ENCODE measurements at places on chromosomes 3 and 15.

GRCh38 chr3:9045371-9045770, 82.1 kb upstream of the RAD18 start:
- DNase-seq = no peak

GRCh38 chr15:36797128-36797527, 217.7 kb downstream of the CDIN1 start:
- DNase-seq = no peak

DNA sequence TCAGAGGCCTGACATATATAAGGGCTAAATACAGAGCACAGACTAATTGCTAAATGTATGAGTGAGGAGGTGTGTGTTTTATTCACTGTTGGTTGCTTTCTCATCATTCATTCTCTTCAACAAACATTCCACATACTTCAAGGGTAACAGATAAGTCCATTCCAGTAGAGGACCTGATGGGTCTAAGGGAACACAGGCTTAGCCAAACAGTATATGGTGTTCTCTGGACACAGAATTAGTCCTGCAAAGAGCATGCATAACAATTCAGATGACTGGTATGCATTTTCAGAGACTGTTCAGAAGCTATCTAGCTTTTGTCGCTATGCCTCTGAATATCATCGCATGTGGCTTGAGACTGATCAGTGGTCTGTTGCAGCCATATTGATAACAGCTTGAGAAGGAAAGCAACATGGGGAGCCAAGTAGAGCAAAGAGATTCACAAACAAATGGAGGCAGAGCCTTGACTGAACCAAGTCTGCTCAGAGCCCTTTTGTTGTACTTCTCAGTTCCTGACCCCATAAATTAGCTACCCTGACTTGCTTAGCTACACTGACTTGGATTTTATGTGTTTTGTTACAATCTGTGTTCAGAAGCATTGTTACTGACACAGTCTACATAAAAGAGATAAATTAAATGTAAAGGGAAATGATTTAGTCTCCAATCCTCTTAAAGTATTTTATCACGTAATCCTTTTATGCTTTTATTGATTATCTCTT, 1178.7 kb downstream of the ROBO1 start:
- no peak for DNase-seq

GRCh38 chr15:71011503-71012155, 103.6 kb upstream of the THSD4 start:
- no peak for DNase-seq

- DNase-seq = no peak
Observed at GRCh38 chr3:129563332-129563731, 20.4 kb downstream of the H1-8 start.

DNA sequence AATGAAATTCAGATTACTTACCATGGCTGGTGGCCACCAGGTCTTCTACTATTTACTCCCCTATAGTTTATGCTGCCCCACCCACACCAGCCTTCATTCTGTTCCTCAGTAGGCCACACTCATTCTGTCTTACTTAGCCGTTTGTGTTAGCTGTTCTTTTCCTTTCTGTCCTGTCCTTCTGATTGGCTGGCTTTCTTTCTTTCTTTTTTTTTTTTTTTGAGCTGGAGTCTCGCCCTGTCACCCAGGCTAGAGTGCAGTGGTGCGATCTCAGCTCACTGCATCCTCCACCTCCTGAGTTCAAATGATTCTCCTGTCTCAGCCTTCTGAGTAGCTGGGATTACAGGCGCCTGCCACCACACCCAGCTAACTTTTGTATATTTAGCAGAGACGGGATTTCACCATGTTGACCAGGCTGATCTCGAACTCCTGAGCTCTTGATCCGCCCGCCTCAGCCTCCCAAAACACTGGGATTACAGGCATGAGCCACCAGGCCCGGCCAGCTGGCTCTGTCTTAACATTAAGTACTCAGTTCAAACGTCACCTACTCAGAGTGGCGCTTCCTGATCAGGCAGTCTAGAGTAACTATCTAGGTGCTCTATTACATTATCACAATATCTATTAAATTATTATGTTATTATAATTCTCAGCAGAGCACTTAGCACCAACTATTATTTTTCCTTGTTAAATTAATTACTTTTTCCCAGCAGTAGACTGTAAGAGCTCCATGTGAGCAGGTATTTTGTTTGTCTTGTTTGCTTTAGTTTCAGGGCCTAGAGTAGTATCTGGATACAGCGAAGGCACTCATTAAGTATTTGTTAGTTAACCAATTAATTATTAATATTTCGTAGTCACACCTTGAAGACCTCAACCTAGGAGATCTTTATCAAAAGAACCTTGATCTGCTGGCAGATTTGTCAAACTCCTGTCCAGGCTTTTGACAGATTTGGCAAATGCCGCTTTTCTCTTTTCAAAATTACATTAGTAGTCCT, 6.4 kb downstream of the CMSS1 start:
- DNase-seq = no peak

DNA sequence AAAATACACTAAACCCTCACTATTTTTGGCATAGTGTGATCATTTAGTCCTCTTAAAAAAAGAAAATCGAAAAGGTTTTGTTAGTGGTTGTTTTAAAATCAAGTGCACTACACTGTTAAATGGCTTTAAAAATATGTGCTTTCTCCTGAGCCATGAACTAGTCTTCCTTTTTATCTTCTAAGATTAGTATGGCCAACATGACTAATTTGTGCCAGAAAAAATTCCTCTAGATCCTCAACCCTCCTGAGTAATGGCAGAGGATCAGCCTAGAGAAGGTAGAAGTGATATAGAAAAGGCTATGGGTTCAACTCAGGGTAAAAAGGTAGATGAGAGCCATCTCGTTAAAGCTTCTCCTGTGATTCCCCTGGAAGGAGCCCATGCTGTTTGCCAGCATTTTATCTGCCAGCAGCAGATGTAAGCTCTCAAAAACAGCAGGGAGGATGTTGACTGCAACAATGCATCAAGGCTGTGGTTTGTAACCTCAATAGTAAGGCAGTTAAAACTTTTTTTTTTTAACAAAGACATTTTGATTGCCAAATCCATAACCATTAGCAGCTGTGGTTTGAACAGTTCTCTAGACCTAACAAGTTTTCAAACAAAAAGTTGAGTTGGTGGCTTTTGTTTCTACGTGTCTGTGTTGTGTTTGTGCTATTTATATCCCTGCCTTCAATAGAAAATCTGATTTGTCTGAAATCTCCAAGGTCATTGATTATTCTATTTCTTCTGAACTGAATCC, 30.2 kb upstream of the ZNF609 start:
- DNase-seq = peak; percentile 47

- no peak for DNase-seq
Observed at GRCh38 chr3:61524933-61525332, 36.4 kb upstream of the PTPRG start.

- DNase-seq = no peak
Observed at GRCh38 chr15:59657635-59658125, 365 bp upstream of the GTF2A2 start.

GRCh38 chr3:43316783-43317460, 30.6 kb downstream of the SNRK start:
- no peak for DNase-seq

DNA sequence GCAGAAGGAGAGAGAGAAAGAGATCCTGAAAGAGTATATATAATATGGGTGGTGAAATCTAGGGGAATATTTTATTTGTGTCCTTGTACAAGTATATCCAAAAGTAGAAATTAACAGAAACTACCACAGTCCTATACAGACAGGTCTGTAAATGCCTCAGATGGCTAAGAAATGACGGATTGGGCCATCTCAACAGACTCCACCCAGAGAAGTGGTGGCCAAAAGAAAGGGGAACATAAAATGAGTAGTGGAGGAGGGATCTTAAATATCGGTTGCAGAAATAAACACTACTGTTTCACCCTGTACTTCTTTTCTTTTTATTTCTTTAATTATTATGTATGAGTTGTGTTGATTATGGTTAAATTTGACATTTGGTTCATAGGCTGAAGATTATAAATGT, 47.7 kb downstream of the CCR3 start:
- DNase-seq = no peak

All from NK-92 treated with Interleukin-12 subunit alpha and Interleukin-12 subunit beta, amount 100 ng/mL, for 24 hours (cell line).